ENCODE measurements at places on chromosomes 5 and 9. TPM values are rescaled to one million over a fixed set of nuclear protein-coding genes. Genes with fewer than 3 reads are reported as not detected.

Gene C5orf58
- total RNA-seq = not detected

Gene CAMK4
- 138 TPM for total RNA-seq

DNA sequence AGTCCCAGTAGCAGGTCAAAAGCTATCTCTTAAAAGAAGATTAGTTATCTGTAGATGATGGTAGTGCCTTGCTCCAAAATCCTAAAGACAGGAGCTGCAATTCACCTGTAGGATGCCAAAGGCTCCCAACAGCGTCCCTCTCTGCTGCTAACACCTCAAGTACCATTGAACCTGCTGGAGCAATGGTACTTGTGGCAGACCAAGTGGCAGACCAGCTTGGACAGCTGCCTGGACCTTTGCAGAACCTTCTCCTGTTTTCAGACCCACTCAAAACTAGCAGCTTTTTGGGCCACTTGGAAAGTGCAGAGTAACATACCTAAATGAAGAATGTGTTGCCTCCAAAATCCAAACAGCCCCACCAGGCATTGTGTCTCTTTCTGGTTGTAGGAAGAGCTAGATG is 6.9 kb upstream of the CCDC180 start:
- no peak for DNase-seq

DNA sequence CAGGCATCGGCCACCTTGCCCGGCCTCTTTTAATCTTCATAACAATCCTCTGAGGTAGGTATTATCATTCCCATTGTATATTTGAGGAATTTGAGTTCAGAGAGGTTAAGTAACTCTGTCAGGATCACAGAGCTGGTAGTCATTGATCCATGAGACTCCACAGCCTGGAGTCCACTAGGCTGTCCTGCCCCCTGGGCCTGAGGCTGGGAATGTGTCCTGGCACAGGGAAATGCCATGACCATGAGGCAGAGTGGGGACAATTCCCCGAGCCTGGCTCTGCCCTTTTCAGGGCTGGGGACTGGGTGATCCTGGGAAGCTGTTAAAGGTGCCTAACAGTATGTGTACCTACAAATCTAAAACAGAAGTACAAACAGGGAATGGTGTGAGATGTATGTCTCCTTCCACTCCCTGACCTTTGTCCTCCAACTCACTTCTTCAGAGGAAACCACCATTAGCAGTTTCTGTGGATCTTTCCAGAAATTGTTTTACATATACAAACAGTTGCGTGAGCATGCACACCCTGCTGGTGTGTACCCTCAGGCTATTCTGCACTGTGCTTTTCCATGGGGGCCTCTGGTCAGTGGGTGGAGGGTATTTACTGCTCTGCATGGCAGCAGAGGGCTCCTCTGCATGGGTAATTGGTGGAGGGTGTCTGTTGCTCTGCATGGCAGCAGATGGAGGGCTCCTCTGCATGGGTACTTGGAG is 53.8 kb downstream of the NDST1 start:
- no peak for DNase-seq

GRCh38 chr5:143826951-143827444 is 15.0 kb downstream of the HMHB1 start:
- DNase-seq = peak; percentile 30

DNA sequence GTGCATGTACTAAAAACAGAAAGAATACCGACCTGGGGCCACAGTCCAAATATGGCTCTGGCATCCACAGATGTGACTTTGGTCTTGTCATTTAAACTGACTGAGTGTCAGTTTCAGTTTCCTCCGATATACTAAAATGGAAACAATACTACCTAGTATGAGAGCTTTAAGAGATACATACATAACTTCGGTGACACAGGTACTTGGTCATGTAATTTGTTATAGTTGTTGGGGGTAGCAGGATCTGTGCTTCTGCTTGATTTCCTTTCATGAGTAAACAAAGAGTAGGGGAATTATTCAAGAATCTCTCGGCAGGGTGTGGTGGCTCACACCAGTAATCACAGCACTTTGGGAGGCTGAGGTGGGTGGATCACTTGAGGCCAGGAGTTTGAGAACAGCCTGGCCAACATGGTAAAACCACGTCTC is 32.1 kb downstream of the MTMR12 start:
- no peak for DNase-seq

GRCh38 chr9:92978345-92978875 is 31.1 kb downstream of the FGD3 start:
- DNase-seq = no peak
